Lung (tissue), 17 donors: ENCODE measurements at places on chromosomes 7 and 10. TPM values are rescaled to one million over a fixed set of nuclear protein-coding genes. Genes with fewer than 3 reads are reported as not detected.

CPXM2 gene
- total RNA-seq = 5.0 TPM

SRRM3 gene
- total RNA-seq = 0.83 TPM

UNC5B gene
- 23.8 TPM for total RNA-seq

PLOD3 gene
- total RNA-seq = 104 TPM

DNA sequence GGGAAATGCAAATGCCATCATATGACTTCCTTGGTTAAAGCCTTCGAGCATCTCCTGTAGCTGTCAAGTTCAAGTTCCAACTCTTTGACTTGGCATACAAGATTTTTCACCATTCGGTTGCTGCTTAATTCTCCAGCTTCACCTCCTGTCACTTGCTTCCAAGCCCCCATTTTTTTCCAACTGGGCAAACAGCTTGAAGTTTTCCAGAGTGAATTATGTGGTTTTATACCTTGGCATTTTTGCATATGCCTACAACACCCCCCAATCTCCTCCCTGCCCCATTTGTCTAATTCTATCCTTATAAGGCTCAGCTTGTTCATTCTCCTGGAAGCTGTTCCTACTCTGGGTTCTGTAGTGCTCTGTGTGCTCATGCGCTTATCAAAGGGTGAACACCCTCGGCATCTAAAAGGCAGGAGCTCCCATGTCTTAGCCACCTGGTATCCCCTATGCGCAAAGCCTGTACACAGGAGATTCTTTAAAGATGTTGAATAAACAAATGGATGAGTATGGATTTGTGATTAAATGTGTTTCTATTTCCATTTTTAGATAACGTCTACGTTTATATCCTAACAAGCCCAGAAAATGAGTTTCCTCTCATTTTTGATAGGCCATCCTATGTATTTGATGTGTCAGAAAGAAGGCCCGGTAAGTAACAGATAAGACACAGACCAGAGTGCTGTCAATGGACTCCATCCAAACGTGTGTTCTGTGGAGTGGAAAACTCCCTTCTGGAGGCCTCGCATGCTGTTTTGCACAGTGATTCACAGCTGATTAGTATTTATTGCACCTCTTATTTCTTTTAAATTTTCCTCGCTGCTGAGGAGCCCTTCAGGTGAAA, 52.5 kb downstream of the CDHR3 start:
- H3K4me3 ChIP-seq = no peak overlapping the region
- H3K36me3 ChIP-seq = no peaks in the 10 kb centered on the region
- DNase-seq = no peak
- no peaks in the 10 kb centered on the region for H3K27me3 ChIP-seq
- no peaks in the 10 kb centered on the region for H3K4me1 ChIP-seq

DNA sequence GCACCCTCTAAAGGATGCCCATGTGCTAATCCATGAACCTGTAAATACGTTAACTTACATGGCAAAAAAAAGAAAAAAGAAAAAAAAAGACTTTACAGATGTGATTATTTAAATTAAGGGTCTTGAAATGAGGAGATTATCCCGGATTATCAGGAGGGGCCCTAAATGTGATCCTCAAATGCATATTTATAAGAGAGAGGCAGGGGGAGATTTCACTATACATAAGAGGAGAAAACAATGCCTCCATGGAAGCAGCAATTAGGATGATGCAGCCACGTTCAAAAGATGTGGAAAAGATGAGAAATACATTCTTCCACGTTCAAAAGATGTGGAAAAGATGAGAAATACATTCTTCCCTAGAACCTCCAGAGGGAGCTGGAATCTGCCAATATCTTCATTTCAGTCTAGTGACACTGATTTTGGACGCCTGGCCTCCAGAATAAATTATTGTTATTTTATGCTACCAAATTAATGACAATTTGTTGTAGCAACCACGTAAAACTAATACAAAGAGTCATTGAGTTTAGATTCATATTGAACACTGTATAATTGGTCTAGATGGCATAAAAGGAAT, 328.4 kb upstream of the GNAI1 start:
- no peak overlapping the region for H3K4me3 ChIP-seq
- DNase-seq = peak; percentile 37
- H3K4me1 ChIP-seq = no peaks in the 10 kb centered on the region
- H3K36me3 ChIP-seq = no peaks in the 10 kb centered on the region
- H3K27ac ChIP-seq = no peak overlapping the region

- peak; percentile 43 for DNase-seq
- H3K4me3 ChIP-seq = no peak overlapping the region
- no peaks in the 10 kb centered on the region for H3K4me1 ChIP-seq
- peaks cover 89% of the 10 kb centered on the region for H3K27me3 ChIP-seq
Observed at GRCh38 chr10:100739517-100740368, 5.6 kb upstream of the PAX2 start.

DNA sequence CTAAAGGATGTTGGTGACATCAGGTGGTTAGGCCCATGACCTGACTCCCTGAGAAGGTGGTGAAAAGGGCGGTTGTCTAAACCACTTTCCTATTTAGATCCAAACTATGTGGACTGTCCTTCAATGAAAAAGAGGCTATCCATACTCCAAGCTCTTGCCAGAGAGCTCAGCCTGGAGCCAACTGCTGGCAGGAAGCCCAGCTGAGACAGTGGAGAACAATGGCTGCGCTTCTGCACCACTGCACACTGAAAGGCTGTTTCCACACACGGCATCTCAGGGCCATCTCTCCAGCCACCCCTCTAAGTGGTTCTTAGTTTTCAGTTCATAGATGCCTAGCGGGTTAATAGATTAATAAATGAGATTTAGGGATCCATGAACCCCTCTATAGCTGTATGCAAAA, 488.8 kb upstream of the ZMIZ1 start:
- no peak overlapping the region for H3K27ac ChIP-seq
- DNase-seq = peak; percentile 79
- H3K36me3 ChIP-seq = no peaks in the 10 kb centered on the region
- peaks cover 9% of the 10 kb centered on the region for H3K4me1 ChIP-seq
- no peaks in the 10 kb centered on the region for H3K27me3 ChIP-seq

DNA sequence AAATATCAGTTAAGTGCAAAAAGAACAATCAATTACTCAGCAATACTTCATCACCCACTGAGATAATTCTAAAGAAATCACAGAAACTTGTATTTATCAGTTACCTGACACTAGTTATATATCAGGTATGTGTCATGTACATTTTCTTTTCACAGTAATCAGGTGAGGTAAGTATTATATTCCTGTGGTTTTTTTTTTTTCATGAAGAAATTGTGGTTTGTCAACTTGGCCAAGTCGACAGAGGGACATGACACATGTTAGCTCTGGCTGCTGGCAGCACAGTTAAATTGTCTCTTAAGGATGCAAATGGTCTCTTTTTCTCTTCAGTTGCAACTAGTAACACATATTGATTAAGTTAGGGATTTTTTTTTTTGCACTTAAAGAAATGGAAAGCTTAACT, 13.7 kb upstream of the GPR141 start:
- no peaks in the 10 kb centered on the region for H3K27me3 ChIP-seq
- DNase-seq = no peak
- no peaks in the 10 kb centered on the region for H3K4me1 ChIP-seq
- H3K4me3 ChIP-seq = no peak overlapping the region
- H3K27ac ChIP-seq = no peak overlapping the region
